ENCODE measurements at places on chromosomes 11 and 22.

DNA sequence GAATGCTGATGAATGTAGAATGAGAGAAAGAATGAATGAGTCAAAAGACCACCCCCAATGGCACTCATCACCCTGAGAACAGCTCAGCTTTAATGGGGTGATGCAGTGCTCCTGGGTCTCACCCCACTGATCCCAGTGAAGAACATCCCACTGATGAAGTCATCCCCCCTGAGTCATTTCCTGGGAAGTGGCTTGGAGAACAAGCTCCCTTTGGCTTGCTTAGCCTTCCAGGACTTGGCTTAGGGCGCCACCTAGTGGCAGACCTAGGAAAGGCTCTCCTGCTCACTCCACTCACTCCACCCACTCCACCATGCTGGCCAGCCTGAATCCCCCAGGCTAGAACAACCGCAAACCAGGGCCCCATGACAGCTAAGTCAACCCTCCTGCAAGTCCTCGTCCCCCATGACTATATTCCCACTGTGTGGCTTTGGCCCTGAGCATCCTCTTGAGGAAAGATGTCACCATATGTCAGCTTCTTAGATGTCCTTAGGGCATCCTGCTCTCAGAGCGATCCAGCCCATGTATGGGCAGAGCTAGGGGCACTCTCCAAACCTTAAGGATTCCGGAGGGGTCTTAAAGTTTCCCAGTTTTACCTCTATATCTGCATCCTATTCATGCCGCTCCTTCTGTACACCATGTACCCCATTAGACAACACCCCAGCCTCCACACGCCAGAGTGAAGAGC, 17.8 kb upstream of the TMPRSS13 start:
- H3K4me3 ChIP-seq = no peak overlapping the region
- no peaks in the 10 kb centered on the region for H3K27me3 ChIP-seq
- DNase-seq = peak; percentile 74
- H3K36me3 ChIP-seq = no peaks in the 10 kb centered on the region

GRCh38 chr11:33861386-33861785, 30.5 kb downstream of the LMO2 start:
- DNase-seq = no peak
- peaks cover 58% of the 10 kb centered on the region for H3K27me3 ChIP-seq
- H3K4me3 ChIP-seq = no peak overlapping the region
- H3K27ac ChIP-seq = no peak overlapping the region
- H3K36me3 ChIP-seq = no peaks in the 10 kb centered on the region

GRCh38 chr11:120054016-120054752, 83.7 kb downstream of the TRIM29 start:
- no peaks in the 10 kb centered on the region for H3K36me3 ChIP-seq
- peaks cover 2% of the 10 kb centered on the region for H3K27me3 ChIP-seq
- H3K4me3 ChIP-seq = no peak overlapping the region
- no peaks in the 10 kb centered on the region for H3K4me1 ChIP-seq
- H3K27ac ChIP-seq = no peak overlapping the region

GRCh38 chr22:17575151-17575550, 11.9 kb downstream of the SLC25A18 start:
- no peak for DNase-seq
- H3K36me3 ChIP-seq = no peaks in the 10 kb centered on the region
- H3K27me3 ChIP-seq = no peaks in the 10 kb centered on the region
- no peak overlapping the region for H3K4me3 ChIP-seq

DNA sequence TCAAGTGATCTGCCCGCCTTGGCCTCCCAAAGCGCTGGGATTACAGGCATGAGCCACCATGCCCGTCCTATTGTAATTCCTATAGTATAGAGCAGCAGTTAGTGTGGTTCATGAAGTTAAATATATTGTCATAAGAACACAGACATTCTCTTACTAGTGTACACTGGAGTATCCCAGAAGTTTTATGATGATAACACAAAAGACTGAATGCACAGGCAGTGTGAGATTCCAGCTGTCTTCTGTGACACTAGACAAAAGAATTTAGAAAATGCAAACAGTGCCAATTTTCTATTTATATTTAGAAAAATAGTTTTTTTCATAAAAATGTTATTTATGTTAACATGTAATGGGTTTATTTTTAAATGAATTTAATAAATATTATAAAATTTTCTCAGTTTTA, 39.4 kb upstream of the RBX1 start:
- peaks cover 11% of the 10 kb centered on the region for H3K36me3 ChIP-seq
- H3K27me3 ChIP-seq = no peaks in the 10 kb centered on the region
- H3K4me1 ChIP-seq = no peaks in the 10 kb centered on the region
- no peak for DNase-seq

- peaks cover 26% of the 10 kb centered on the region for H3K4me1 ChIP-seq
- no peaks in the 10 kb centered on the region for H3K27me3 ChIP-seq
- H3K4me3 ChIP-seq = peak overlapping the region; percentile 98
- H3K36me3 ChIP-seq = peaks cover 47% of the 10 kb centered on the region
- H3K27ac ChIP-seq = peak overlapping the region; percentile 96
Observed at GRCh38 chr22:31496735-31497146, 405 bp downstream of the SFI1 start.

GRCh38 chr11:69726481-69726880, 22.7 kb upstream of the FGF19 start:
- H3K4me3 ChIP-seq = no peak overlapping the region
- no peaks in the 10 kb centered on the region for H3K4me1 ChIP-seq
- H3K36me3 ChIP-seq = no peaks in the 10 kb centered on the region
- no peak overlapping the region for H3K27ac ChIP-seq
- peaks cover 21% of the 10 kb centered on the region for H3K27me3 ChIP-seq
- no peak for DNase-seq

- H3K27ac ChIP-seq = no peak overlapping the region
- no peaks in the 10 kb centered on the region for H3K36me3 ChIP-seq
- H3K27me3 ChIP-seq = peaks cover 3% of the 10 kb centered on the region
- H3K4me1 ChIP-seq = peaks cover 21% of the 10 kb centered on the region
- H3K4me3 ChIP-seq = peak overlapping the region; percentile 93
- DNase-seq = no peak
Observed at GRCh38 chr11:27361649-27362431, 1.2 kb downstream of the CCDC34 start.

DNA sequence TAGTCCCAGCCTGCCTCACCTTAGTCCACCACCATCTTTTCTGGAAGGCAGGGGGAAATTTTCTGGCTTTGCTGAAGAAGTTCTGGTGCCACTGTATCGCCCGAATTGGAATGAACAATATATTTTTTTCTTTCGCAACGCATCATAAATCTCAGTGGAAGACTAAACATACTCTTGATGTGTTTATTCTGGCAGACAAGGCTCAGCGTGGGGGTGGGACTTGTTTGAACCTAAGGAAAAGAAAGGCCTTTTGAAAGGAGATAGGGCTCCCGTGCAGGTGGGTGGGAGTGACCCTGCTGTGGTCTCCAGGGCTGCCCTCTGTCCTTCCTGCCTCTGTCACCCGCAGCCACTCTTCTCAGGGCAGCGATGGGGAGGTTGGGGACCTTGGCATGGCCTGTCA, 42.5 kb downstream of the CD82 start:
- H3K4me3 ChIP-seq = no peak overlapping the region
- H3K27me3 ChIP-seq = no peaks in the 10 kb centered on the region
- H3K27ac ChIP-seq = peak overlapping the region; percentile 77
- no peak for DNase-seq
- H3K36me3 ChIP-seq = peaks cover 86% of the 10 kb centered on the region
- peaks cover 62% of the 10 kb centered on the region for H3K4me1 ChIP-seq

DNA sequence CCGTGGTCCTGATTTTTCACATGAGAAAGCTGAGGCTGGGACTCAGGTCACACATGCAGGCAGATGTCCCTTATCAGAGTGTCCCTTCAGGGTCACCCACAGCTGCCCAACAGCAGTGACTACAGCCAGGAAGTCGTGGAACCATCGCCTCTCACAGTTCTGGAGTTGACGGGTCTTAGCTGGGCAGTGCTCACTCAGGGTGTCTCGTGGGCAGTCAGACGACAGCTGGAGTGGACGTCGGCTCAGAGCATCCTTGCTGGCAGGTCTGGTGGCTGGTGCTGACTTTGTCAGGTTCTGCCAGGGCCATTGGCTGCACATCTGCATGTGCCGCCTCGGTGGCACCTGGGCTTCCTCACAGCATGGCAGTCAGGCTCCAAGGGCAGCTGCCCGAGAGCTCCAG, 35.6 kb upstream of the TH start:
- no peak for DNase-seq
- no peak overlapping the region for H3K4me3 ChIP-seq
- no peaks in the 10 kb centered on the region for H3K27me3 ChIP-seq
- no peaks in the 10 kb centered on the region for H3K36me3 ChIP-seq
- H3K27ac ChIP-seq = no peak overlapping the region

DNA sequence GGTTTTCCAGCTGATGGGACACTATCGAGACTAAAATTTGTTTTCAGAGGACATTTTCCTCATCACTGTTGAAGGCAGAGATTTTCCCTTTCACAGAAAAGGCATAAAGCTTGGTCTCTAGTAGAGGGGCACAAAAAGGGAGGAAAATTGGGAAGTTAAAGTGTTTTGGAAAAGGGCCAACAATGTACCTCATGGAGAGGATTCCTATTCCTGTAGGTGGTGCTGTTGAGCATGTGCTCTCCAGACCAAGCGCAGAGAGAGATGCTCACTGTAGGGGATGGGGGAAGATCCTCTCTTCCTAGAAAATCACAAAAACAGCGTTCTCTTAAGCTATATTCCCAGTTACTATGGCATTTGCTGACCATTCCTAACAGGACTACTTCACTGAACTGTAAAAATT, 44.9 kb downstream of the OR4C46 start:
- DNase-seq = no peak
- no peak overlapping the region for H3K4me3 ChIP-seq
- no peaks in the 10 kb centered on the region for H3K27me3 ChIP-seq
- H3K27ac ChIP-seq = no peak overlapping the region
- H3K4me1 ChIP-seq = no peaks in the 10 kb centered on the region

- H3K27ac ChIP-seq = no peak overlapping the region
- peaks cover 21% of the 10 kb centered on the region for H3K36me3 ChIP-seq
- DNase-seq = no peak
- peaks cover 9% of the 10 kb centered on the region for H3K4me1 ChIP-seq
- no peak overlapping the region for H3K4me3 ChIP-seq
Observed at GRCh38 chr11:783581-784015, 6.3 kb downstream of the CEND1 start.

DNA sequence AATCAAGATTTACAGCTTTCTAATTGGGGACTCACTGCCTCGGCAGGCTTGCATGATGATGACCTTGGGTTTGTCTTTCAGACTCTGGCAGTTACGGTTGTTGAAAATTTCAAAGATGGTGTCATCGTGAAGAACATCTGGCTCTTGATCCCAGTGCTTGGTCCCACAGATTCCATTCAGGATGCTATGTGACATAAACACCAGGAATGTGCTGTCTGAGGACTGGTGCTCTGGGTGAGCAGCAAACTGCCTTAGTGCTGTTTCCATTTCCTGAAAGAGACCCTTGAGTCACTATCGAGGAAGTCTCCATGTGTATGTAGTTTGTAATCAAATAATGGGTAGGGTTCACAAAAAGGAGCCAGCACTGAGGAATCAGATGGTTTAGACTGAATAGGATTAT, 7.1 kb downstream of the CASP12 start:
- no peak overlapping the region for H3K4me3 ChIP-seq
- no peak for DNase-seq
- no peak overlapping the region for H3K27ac ChIP-seq
- no peaks in the 10 kb centered on the region for H3K36me3 ChIP-seq

DNA sequence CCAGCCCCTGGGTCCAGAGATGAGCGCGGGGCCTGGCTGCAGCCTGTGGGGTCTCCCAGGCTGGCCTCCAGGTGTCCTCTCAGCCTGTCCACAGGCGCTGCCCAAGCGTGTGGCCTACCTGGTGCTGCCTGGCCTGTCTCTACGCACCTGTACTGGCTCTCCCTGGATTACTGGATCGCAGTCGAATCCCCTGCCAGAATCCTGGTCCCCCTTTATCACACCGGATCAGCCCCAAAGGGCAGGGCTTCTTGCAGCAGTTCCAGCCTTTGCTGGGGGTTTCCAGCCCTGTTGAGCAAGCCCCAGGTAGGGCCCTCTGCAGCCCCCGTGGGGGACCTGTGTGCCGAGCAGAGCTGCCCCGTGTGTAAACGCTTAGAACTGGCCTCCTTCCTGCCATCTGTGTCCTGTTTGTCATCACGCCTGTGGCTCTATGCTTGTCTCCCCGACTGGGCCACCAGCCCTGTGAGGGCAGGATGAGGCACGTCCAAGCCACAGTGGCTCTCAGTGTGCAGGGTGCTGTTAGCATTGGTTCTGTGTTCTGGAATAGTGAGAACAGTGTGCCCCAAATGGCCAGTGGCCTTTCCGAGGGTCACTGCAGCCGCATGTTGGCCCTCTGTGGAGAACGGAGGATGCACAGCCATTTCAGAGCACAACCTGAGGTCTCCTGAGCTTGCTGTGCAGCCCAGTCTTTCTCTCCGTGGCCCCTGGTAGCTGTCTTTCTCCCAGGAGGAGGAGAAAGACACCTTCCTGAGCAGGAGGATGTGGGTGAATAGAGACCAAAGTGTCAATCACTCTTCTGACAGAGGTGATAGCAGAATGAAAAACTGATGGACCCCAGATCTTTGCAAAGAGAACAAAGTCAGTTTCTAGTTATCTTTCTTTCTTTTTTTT, 13.9 kb upstream of the TXNRD2 start:
- peaks cover 9% of the 10 kb centered on the region for H3K36me3 ChIP-seq
- H3K4me1 ChIP-seq = peaks cover 13% of the 10 kb centered on the region
- H3K27ac ChIP-seq = peak overlapping the region; percentile 55
- no peak for DNase-seq

DNA sequence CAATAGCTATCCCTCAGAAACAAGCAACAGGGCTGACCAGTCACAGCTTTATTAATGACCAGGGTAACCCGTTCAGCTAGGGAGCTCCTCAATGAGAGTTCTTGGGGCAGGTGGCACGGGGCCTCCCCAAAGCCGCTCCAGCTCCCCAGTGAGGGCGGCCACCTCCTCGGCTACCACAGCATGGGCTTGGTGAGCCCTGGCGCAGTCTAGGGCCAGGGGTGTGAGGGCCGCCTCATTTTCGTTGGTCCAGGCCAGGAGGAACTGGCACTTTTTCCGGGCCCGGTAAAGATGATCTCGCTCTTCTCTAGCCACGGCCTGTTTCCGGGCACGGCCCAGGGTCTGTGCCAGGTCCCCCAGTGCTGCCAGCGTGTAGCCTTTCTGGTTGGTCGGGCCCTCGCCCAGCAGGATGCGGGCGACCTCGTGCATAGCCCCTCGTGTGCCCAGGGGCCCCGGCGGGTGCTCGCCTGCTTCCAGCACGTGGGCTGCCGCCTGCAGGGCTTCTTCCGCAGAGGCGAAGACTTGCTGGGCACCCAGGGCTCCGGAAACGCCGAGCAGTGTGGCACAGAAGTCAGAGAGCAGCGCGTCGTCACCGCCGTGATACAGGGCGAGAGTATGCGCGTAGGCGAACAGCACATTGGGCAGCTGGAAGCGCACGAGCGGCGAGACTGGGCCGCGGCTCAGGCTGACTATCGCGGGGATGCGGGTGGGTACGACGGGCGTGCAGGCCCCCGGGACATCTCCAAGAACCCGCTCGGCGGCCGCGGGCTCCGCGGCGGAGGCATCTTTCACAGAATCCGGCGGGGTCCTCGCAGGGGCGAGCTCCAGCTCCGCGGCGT, 913 bp downstream of the ZNHIT2 start:
- no peaks in the 10 kb centered on the region for H3K27me3 ChIP-seq
- H3K36me3 ChIP-seq = peaks cover 57% of the 10 kb centered on the region
- peaks cover 28% of the 10 kb centered on the region for H3K4me1 ChIP-seq
